ENCODE measurements at places on chromosomes 13 and 19.
A peak's percentile ranks its signal among the peaks of the same experiment; 100 is the strongest.

GRCh38 chr13:43268632-43269031, 245.2 kb downstream of the DNAJC15 start:
- DNase-seq: no peak

DNA sequence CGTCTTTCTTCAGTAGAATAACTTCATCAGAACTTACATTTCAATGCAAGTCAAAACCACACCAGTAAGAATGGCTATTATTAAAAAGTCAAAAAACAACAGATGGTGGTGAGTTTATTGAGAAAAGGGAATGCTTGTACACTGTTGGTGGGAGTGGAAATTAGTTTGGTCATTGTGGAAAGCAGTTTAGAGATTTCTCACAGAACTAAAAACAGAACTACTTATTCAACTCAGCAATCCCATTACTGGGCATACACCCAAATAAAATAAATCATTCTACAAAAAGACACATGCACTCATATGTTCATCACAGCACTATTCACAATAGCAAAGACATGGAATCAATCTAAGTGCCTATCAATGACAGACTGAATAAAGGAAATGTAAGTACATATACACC, 231.2 kb downstream of the NHLRC3 start:
- DNase-seq: no peak

GRCh38 chr13:109669234-109669612, 117.2 kb downstream of the IRS2 start:
- DNase-seq: no peak

GRCh38 chr19:4556597-4557127, 2.8 kb downstream of the SEMA6B start:
- DNase-seq: no peak

GRCh38 chr19:16417660-16418596, 53.8 kb downstream of the EPS15L1 start:
- DNase-seq: peak; percentile 38

- no peak for DNase-seq
Observed at GRCh38 chr13:27632214-27632613, 10.5 kb downstream of the POLR1D start.

DNA sequence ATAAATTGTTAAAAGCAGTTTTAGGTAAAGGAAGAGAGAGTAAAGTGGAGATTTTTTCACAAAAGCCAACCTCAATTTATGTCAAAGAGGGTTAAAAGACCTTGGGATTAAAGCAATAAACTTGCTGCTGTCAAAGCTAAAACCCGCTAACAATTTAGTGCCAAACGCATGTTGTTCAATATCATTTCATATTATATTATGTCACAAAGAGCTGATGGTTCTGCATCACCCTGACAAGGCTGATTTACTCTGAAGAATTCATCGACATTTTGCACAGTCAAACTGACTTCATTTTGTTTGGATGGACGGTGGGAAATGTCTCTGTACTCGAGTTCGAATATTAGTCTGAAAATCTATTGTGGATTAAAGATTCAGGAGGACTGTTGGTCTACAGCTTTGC, 315.8 kb upstream of the TSHZ3 start:
- DNase-seq: no peak

DNA sequence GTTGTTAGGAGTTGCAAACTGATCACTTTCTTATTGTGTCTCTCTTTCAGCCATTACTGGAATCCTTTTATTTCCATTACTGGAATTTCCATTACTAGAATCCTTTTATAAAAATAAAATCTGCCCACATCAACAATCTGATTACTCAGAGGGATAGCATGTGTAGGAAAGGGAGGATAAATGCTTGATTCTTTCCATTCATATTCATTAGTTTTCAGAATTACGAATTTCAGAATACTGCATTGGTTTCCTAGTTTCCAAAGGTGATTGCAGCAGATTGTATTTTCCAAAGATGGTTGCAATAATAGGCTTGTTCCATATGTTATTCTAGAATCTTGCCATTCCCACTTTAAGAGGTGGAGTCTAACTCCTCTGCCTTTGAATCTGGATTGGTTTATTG, 37.1 kb downstream of the ZNF146 start:
- no peak for DNase-seq

DNA sequence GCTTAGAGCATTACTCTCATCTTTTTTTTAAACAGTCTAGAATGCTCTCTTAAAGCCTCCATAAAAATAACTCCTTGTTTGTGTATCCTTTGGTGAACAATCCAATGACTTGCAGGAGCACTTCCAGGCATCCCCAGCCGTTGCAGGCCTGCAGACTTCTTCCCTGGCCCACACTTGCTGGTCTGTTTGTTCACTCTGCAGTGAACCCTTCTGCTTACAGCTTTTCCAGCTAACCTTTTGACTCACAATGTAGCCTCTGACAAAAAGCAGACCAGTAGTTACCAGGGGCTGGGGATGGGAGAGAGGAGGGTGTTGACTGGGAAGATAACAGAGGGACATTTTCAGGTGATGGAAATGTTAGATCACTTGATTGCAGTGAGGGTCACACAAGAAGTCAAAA, 9.1 kb downstream of the GPR42 start:
- DNase-seq: no peak

- no peak for DNase-seq
Observed at GRCh38 chr13:58165617-58166016, 534.1 kb downstream of the PCDH17 start.

DNA sequence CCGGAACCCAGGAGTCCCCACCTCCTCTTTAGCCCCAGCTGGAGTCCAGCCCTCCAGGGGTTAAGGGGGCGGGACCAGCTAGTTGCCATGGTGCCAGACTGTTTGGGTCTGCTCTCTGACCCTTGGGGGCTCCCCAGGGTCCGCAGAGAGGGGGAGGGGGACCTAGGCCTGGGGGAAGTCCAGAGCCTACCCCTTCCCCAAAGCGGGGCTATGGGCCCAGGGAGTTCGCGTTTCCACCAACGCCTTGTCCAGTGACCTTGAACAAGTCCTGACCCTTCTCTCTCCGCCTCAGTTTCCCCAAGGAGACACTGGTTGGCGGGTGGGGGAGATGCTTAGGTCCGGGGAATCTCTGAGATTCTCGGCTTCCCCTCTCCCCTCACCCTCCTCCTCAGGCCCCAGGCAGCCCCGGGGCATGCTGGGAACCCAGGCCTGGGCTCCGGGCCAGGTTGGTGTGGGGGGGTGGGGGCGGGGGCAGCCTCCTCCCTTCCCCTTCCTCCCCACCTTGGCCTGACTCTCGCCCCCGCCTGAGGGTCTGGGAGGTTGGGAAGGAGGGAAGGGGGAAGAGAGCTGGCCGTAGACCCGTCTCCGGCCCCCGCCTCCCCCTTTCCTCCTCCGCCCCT, 2.6 kb upstream of the SPACA6 start:
- peak; percentile 70 for DNase-seq

GRCh38 chr13:40168425-40169166, 497.8 kb downstream of the FOXO1 start:
- DNase-seq: no peak

- DNase-seq: no peak
Observed at GRCh38 chr13:41811588-41812021, 149.3 kb downstream of the VWA8 start.

Data from effector memory CD4-positive, alpha-beta T cell (primary cell).